Stimulated activated CD4-positive, alpha-beta T cell treated with anti-CD3 and anti-CD28 coated beads, Interleukin-12 subunit alpha, Interleukin-12 subunit beta, amount 100 ng/mL, for 24 hours (primary cell): ENCODE measurements at places on chromosomes 6 and 20.
A peak's percentile ranks its signal among the peaks of the same experiment; 100 is the strongest.

DNA sequence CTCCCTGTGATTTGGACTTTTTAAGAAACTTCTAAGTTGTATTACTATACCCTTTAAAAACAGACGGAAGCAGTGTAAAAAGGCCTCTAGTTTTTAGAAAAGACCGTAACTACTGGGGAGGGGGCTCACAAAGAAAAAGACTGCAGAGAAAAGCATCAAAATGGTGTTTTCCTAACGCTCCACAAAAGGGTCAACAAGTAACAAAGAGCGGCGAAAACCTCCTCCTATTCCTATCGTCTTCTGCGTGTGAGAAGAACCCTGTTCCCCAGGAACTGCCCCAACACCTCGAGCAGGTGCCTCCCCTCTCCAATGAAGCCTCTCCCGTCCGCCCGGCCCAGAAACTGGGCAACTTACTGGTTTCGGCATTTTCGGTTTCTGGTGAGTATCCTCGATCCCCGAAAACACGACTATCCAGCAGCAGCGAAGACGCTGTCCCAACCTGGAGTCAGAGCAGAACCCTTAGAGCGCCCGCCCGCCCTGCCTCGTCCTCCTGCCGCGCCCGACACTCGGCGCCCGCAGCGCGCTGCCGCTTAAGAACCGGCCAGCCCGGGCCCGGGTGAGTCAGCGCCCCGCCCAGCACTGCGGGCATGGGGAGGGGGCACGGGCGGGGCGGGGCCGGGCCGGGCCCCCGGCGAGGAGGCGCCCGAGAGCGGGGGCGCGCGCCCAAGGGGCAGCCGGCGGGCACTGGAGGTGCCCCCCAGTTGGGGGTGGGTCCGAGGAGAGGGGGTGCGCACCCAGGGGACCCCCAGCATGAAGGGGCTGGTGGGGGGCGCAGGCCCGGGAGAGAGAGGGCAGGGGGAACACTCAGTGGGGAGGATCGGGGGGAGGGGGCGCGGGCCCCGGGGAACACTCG lies 1.2 kb downstream of the EZR start:
- DNase-seq: peak; percentile 76

GRCh38 chr6:99241905-99242534 lies 107.5 kb downstream of the FAXC start:
- no peak for DNase-seq

- DNase-seq: no peak
Measured at GRCh38 chr20:24745206-24745605, 203.9 kb upstream of the CST7 start.

DNA sequence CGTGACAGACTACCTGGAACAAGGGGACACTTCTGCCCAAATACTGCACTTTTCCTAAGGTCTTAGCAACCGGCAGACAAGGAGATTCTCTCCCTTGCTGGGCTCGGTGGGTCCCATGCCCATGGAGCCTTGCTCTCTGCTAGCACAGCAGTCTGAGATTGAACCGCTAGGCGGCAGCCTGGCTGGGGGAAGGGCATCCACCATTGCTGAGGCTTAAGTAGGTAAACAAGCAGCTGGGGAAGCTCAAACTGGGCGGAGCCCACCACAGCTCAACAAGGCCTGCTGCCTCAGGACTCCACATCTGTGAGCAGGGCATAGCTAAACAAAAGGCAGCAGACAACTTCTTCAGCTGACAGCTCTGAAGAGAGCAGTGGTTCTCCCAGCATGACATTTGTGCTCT lies 87.8 kb upstream of the ASCC3 start:
- no peak for DNase-seq

DNA sequence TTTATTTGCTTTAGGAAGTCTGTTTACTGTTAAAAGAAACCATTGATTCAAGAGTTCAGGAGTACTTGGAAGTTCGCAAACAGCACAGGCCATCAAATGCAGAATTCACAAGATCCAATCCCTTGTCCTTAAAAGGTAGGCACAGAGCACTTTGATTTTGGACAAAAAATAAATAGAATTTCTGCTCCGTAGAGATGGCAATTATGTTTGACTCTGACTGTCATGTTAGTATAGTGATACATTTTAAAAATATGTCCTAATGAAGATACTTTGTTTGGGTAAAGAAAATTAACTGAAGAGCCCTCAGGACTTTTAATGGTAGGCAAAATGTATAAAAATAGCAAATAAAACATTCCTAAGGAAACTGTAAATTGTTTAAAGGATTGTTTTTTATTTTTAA lies 113.1 kb downstream of the JAG1 start:
- DNase-seq: no peak
